ENCODE measurements at places on chromosomes 6 and 20.

DNA sequence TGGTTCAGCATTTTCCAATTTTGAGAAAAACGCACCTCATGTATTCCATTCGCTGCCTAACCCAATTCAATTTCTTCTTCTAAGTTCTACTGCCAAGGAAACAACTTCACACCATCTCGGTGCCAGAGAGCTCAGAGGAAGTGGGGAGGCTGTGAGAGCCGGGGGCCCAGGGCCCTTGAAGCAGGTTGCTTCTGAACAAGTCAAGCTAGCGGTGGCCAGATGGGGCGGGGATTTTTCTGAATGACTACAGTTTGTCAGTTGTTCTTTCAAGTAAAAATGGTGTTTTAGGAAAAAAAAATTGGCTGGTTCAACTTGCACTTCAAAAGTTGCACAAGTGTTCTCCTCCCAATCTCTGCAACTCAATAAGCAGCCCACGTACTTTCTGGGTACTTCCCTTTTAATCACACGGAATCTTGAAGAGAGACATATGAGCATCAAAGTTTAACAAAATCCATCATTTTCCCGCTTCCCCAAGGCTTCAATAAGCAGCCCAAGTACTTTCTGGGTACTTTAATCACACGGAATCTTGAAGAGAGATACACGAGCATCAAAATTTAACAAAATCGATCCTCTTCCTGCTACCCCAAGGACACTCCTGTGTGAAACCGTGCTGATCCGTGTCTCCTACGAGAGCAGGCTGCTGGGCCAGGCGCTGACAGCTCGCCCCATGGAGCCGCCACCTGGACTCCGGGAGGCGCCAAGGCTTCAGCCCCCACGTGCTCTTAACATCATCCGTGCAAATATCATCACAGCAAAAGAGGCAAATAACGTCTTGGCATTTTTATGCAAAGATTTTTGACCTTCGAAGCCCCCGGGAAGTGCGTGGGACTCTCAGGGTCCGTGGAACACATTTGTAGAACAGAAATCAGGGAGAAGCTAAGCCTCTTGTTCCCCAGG lies 186.7 kb upstream of the PDE10A start:
- no peak for DNase-seq

DNA sequence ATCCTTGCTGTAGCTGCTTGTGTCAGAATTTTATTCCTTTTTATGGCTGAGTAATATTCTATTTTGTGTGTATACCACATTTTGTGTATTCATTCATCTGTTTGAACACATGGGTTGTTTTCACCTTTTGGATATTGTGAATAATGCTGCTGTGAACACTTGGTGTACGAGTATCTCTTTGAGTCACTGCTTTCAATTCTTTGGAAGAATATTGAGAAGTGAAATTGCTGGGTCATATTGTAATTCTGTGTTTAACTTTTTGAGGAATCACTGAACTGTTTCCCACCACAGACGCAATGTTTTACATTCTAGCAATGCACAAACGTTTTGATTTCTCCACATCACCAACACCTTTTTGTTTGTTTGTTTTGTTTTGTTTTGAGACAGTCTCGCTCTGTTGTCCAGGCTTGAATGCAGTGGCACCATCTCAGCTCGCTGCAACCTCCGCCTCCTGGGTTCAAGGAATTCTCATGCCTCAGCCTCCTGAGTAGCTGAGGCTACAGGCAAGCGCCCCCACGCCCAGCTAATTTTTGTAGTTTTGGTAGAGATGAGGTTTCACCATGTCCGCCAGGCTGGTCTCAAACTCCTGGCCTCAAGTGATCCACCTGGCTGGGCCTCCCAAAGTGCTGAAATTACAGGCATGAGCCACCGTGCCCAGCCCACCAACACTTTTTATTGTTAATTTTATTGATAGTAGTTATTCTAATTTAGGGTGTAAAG lies 21.7 kb downstream of the CPXM1 start:
- no peak for DNase-seq

DNA sequence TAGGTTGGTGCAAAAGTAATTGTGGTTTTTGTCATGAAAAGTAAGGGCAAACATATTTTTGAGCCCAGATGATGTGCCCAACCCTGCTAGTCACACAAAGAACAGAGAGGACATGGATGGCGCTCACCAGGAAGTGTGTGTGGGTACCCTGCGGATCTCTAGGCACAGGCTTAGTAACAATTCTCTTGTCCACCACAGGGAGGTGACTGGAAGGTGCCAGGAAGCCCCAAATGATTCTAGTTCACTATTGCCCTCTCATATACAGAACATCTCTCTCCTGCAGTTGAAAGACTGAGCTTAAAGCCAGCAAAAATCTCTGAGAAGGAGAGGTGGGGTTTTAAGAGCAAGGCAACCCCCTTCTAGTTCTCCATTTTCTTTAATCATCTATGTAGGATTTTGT lies 272.1 kb upstream of the TAB2 start:
- DNase-seq = peak; percentile 8

GRCh38 chr20:19741924-19742323 lies 16.1 kb upstream of the RIN2 start:
- no peak for DNase-seq

GRCh38 chr20:24915440-24915839 lies 33.6 kb upstream of the CST7 start:
- DNase-seq = no peak

DNA sequence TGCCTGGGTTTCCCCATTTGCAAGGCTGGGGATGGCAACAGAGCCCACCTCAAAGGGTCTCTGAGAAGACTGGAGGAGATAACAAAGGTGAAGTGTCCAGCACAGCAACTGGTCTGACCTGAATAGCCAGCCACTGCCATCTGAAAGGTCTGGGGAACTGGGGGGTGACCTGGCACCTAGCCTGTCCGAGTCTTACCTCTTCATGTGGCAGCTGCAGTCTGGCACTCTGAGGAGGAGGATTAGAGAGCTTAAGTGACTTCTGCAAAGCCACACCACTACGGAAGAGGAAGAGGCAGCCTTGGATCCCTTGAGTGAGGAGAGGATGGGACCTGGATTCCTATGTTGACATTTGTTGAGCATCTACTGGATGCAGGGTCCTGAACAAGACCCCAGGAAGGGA lies 22.2 kb downstream of the C20orf203 start:
- DNase-seq = no peak

DNA sequence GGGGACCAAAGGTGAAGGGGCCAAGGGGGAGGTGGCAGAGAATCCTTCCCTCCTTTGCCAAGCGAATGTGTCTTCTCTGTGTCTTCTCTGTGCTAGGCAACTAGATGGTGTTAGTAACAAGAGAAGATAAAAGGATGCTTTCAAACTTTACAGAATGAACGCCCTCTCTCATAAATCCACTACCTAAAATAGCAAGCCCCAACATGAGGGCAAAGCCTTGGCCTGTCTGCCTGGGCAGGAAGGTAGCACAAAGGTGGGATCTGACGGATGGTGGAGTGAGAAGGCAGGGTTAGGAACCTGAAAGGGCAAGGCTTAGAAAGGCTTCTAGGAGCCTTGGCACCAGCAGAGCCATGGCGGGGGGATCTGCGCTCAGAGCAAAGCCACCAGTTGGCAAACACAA lies 13.6 kb upstream of the TGM3 start:
- DNase-seq = no peak

DNA sequence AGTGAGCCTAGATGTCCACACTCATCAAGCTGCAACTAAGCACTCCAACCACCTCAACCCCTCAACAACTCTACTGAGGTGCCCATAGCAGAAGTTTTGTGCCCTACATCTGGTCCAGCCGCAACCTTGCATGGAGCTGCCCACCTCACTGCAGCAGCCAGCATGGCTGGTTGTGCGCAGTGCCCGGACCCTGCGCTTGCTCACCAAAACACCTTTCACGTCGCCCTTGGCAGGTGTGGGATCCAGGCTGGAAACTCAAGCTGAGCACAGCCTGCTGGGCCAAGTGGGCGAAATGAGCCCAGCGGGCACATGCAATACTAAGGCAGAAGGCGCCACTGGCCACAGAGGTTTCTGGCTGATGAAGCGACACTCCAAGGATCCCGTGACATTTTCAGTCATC lies 902.4 kb downstream of the TBC1D32 start:
- no peak for DNase-seq

- DNase-seq = no peak
Measured at GRCh38 chr20:13274275-13274861, 53.3 kb downstream of the ISM1 start.
